Right forelimb (tissue), 1 donor: ENCODE measurements at places on chromosomes 16 and 17.

- DNase-seq, result no peak
These were observed 85.3 kb downstream of the STXBP4 start for GRCh38 chr17:55053855-55054254.

DNA sequence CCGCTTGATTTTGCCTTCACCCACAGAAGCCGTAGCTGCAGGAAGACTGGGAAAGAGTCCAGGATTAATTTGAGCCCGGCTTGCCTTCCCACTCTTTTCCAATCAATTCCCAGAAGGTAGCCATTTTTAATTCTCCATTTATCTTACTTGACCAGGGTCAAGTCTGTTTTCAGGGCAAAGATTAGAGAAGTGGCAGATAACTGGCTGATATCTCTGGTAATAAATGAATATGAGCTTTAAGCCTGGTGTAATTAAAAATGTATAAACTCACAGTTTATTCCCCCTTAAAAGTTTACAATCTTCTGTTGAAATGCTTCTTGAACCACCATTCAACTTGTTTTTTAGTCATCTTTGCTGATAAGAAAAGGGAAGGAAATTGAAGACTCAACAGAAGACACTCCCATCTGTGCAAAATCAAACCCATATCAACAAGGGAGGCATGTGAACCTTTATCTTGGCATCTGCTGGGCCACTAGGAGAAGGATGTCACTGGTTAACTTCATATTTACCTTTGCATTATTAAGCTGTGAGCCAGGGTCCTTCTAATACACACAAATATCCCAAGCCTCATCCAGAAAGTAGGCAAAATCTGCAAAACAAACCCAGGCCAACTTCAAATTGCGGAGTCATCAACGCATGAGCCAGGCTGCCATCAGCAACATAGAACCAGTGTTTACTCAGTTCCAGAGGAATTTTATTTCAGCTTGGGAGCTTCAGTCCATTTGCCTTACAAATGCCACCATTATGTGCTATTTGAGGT lies 314.6 kb upstream of the MAF start:
- DNase-seq, result no peak

DNA sequence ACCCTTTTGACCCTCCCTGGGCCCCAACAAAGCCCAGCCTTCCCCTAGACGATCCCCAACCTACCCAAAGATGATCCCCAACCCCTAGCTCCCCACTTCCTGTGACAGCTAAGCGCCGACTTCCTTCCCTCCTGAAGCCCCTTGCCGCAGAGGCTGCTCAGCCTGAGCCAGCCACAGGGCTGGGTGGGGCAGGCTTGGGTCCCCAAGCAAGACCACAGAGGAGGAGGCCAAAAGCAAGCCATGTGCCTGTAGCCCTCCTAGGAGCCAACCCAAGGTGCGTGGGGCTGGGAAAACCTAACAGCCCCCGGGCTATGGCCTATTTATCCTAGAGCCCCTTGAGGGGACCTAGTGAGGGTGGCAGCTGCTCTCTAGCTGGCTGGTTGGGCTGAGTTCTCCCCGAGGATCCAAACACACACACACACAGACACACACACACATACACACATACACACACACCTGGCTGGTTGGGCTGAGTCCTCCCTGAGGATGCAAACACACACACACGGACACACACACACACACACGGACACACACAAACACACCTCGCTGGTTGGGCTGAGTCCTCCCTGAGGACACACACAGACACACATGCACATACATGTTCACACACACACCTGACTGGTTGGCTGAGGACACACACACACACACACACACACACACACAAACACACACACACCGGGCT lies 4.8 kb downstream of the ARRB2 start:
- no peak for DNase-seq

DNA sequence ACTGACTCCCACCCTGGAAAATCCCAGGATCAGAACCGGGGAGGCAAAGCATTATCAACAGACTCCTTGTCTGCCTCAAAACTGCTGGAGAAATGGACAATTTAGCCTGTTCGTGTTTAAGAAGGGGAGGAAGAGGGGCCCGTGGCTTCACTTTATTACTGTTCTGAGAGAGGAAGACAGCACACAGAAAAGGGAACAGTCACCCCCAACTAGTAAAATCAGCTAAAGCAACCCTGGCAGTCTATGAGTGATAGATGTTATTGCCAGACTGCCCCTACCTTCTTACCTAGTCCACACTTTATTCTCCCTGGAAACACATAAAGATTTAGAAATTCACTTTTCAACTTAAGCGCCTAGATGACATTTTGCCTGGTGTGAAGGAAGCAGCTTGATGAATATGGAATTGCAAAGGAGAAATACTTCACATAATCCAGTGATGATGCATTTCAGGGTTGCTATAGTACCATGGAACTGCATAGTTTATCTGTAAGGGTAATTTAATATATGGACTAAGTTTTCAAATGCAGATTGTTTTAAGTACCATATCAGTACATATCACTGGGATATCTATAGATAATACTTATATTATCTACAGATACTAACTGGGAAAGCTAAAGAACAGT lies 36.9 kb upstream of the TRAP1 start:
- DNase-seq, result no peak

DNA sequence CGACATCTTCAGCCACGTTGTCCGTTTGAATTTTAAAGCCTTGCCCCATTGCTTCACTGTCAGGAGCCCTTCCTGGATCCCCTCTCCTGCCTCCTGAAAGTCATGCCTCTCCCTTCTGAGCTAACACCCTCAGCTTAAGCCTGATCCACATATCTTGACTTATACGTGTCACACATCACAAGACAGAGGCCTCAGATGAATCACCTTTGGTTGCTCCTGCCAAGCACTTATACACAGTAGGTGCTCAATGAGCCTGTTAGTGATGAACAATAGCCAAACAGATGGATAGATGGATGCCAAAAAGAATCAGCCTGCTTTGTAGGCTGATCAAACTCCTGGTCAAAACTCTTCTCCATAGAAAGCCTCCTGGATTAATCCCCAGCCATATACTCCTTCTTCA lies 31.8 kb downstream of the PITPNM3 start:
- DNase-seq, result no peak

GRCh38 chr17:62062302-62062701 lies 2.8 kb downstream of the MED13 start:
- DNase-seq, result no peak

DNA sequence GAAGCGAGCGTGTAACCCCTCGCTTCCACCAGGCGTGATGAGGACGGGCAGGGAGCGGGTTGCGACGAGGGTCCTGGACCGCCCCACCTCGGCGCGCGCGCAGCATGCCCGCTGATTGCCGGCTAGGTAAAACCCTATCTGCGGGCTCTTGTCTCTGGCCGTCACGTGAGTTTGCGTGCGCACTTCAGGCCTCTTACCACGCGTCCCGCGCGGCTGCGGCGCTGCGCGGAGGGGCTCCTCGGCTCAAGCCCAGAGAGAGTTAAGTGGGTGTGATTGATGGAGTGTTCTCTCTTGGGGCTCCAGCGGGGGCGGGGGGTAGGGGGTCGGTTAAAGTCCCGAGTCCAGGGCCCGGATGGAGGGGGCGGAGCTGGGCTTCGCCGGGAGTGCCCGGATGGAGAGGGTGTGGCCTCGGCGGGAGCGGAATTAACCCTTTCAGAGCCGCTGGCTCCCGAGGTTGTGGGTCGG lies 7.9 kb downstream of the KDM6B start:
- peak; percentile 97 for DNase-seq
